Mesangial cell (primary cell): ENCODE measurements at places on chromosomes 13 and 19. TPM values are rescaled to one million over a fixed set of nuclear protein-coding genes. Genes with fewer than 3 reads are reported as not detected.

The LRRC8E gene
- total RNA-seq: 12.9 and 24.2 TPM in 2 replicates

The ITGBL1 gene
- 1.5 and 2.6 TPM in 2 replicates for total RNA-seq

The KLC3 gene
- 1.3 and 2.2 TPM in 2 replicates for total RNA-seq

The ERICH6B gene
- total RNA-seq: not detected in 2 replicates

The CCNE1 gene
- total RNA-seq: 3.9 and 9.5 TPM in 2 replicates

The CEACAM6 gene
- not detected in 2 replicates for total RNA-seq

The LILRB4 gene
- total RNA-seq: not detected in 2 replicates

The KISS1R gene
- 0.13 TPM in 1 of 2 replicates, not detected in the other for total RNA-seq

The CYP4F2 gene
- total RNA-seq: 0.16 TPM in 1 of 2 replicates, not detected in the other

The KLF5 gene
- 5.9 and 20.4 TPM in 2 replicates for total RNA-seq

The CEACAM4 gene
- not detected in 2 replicates for total RNA-seq

The COMP gene
- 0.25 TPM in 1 of 2 replicates, not detected in the other for total RNA-seq

The SOHLH2 gene
- total RNA-seq: 0.16 and 1.0 TPM in 2 replicates

The CRX gene
- total RNA-seq: not detected in 2 replicates

The EDNRB gene
- under 0.01 TPM in 1 of 2 replicates, not detected in the other for total RNA-seq

The GNG7 gene
- total RNA-seq: under 0.01 and 1.1 TPM in 2 replicates

The ZNF99 gene
- not detected in 2 replicates for total RNA-seq

The UBE2L5 gene
- total RNA-seq: not detected in 2 replicates

The ACP5 gene
- 1.1 and 17.5 TPM in 2 replicates for total RNA-seq

The MYO1F gene
- 0.25 TPM in 1 of 2 replicates, not detected in the other for total RNA-seq

The CAMSAP3 gene
- 2.3 and 3.8 TPM in 2 replicates for total RNA-seq

The PRTN3 gene
- total RNA-seq: not detected in 2 replicates

The ZNF799 gene
- total RNA-seq: 1.9 and 2.3 TPM in 2 replicates

The CGB5 gene
- total RNA-seq: 0.38 and 2.1 TPM in 2 replicates

The BCL3 gene
- total RNA-seq: 29.3 and 52.2 TPM in 2 replicates

The ZNF536 gene
- 0.33 and 0.38 TPM in 2 replicates for total RNA-seq

The THAP8 gene
- 4.4 and 15.3 TPM in 2 replicates for total RNA-seq

The PLIN5 gene
- total RNA-seq: not detected in 2 replicates

The KANK3 gene
- 0.65 and 0.76 TPM in 2 replicates for total RNA-seq

The KLK2 gene
- not detected in 2 replicates for total RNA-seq

The SH2D3A gene
- total RNA-seq: 8.5 and 11.2 TPM in 2 replicates

The ZNF730 gene
- total RNA-seq: 0.63 and 4.7 TPM in 2 replicates

The ZNF880 gene
- 10.6 and 18.4 TPM in 2 replicates for total RNA-seq

The CARM1 gene
- 53.9 and 67.5 TPM in 2 replicates for total RNA-seq

The DAND5 gene
- 0.16 TPM in 1 of 2 replicates, not detected in the other for total RNA-seq

The SULT2A1 gene
- not detected in 2 replicates for total RNA-seq

The OR10H1 gene
- not detected in 2 replicates for total RNA-seq

The BRSK1 gene
- total RNA-seq: 5.7 and 7.8 TPM in 2 replicates

The KLK13 gene
- total RNA-seq: not detected in 2 replicates

The ZNF8 gene
- total RNA-seq: 4.6 and 10.0 TPM in 2 replicates

The KLK12 gene
- total RNA-seq: not detected in 2 replicates

The FCGBP gene
- total RNA-seq: 2.0 TPM in 1 of 2 replicates, not detected in the other

The CCNA1 gene
- 0.38 and 1.3 TPM in 2 replicates for total RNA-seq

The WBP4 gene
- total RNA-seq: 2.3 and 3.7 TPM in 2 replicates

The KLHL1 gene
- not detected in 2 replicates for total RNA-seq

The ZNF285 gene
- 1.3 and 4.3 TPM in 2 replicates for total RNA-seq

The SIRT2 gene
- 37.5 and 79.6 TPM in 2 replicates for total RNA-seq

The METTL21C gene
- not detected in 2 replicates for total RNA-seq

The C2CD4C gene
- total RNA-seq: under 0.01 TPM in 1 of 2 replicates, not detected in the other

The RASIP1 gene
- 3.8 and 4.7 TPM in 2 replicates for total RNA-seq

The NFIX gene
- 6.7 and 16.2 TPM in 2 replicates for total RNA-seq
